ENCODE measurements at places on chromosomes 7 and 10.

DNA sequence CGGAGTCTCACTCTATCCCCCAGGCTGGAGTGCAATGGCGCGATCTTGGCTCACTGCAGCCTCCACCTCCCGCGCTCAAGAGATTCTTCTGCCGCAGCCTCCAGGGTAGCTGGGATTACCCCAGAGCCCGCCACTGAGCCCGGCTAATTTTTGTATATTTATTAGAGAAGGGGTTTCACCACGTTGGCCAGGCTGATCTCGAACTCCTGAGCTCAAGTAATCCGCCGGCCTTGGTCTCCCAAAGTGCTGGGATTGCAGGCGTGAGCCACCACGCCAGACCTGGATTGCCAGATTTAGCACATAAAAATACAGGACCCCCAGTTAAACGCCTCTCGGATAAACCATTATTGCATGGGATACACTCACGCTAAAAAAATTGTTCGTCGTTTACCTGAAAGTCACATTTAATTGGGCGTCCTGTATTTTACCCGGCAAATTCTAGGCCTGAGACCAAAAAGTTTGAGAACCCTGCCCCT lies 375 bp upstream of the GATAD1 start:
- no peak for DNase-seq

DNA sequence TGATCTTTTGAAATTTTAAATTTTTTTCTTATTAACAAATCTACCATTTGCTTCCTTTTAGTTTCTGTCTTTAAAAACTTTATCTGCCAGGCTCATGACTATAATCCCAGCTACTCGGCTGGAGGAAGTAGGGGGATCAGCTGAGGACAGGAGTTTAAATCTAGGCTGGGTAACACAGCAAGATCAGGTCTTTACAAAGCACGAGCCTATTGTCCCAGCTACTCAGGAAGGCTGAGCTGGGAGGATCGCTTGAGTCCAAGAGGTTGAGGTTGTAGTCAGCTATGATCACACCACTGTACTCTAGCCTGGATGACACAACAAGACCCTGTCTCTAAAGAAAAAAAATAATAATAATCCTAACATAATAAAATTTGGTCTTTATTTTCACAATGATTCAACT lies 17.5 kb downstream of the DPY19L1 start:
- no peak for DNase-seq

DNA sequence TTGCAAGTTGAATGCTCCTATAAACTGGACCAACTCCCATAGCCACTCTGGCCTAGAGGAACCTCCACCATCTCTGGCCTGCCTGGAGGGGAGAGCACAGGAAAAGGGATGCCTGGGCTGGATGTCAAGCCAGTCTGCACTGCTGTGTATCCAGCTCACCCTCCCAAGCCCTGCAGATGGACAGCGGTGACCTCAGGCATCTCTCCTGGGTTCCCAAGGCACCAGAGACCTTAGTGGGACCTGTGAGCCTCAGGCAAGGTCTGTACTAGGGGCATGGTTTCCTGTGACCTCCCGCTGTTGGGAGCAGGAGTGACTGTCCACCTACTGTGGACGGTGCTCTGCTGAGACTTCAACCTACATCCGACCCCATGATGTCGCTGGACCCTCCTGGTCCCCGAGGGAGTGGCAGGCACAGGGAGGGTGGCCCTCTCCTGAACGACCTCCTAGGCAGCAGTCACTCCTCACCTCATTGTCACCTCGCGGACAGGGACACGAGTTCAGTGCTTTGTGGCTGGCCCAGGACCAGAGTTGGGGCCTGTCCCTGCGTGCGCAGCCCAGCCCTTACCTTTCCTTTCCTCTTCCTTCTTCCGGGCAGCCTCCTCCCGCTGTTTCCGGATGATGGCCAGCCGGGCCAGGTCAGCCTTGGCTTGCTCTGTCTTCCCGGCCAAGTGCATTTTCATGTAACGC lies 11.0 kb downstream of the PDAP1 start:
- DNase-seq, result no peak

DNA sequence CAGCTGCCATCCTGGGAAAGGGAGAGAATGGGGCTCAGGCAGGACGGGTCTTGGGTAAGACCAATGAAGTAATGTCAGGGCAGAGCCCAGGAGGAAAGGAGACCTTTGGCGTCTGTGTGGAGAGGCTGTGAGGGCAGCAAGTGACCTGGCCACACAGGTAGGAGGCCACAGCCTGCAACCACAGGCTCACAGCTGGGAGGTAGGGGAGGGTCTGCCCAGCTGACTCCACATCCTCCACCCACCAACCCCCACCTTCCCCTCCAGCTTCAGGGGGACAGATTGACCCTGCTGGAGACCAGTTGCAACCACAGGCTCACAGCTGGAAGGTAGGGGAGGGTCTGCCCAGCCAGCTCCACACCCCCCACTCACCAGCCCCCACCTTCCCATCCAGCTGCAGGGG lies 262.2 kb upstream of the TCERG1L start:
- DNase-seq, result no peak

- no peak for DNase-seq
These were observed 36.8 kb downstream of the CCM2 start for GRCh38 chr7:45036796-45037195.

GRCh38 chr10:10846504-10846900 lies 171.2 kb upstream of the CELF2 start:
- no peak for DNase-seq

DNA sequence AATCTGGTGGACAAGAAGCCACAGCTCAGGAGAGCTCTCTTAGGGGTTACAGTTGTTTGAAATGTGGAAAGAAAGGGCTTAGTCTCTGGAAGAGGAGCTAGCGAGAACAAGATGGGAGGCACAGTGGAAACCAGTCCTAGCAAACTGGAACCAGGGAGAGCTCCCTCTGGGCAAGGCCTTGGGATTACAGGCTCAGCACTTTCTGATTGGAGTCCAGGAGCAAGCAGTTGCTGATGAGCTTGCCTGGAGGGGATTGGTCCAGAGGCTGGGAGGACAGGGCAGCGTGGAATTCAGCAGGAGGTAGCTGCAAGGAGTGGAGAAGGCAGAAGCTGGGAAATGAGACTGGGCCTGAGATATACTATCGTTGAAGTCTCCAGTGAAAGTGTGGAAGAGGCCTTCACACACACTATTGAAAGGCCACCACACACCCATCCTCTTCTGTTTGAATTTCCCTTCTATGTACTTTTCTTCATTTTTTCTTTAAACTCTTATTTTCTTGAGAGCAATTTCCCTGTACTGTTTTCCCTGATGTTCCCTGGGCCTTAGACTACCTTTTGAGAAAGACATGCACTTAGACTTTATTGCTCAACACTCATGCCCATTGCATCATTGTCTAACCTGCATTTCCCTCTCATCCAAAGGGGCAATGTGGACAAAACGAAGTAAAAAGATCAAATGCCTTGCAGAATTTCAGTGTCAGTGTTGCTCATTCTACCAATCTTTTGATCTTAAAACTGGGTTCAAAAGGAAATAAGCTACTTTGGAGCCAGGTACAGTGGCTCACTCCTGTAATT lies 57.8 kb upstream of the LANCL2 start:
- DNase-seq, result peak; percentile 14

DNA sequence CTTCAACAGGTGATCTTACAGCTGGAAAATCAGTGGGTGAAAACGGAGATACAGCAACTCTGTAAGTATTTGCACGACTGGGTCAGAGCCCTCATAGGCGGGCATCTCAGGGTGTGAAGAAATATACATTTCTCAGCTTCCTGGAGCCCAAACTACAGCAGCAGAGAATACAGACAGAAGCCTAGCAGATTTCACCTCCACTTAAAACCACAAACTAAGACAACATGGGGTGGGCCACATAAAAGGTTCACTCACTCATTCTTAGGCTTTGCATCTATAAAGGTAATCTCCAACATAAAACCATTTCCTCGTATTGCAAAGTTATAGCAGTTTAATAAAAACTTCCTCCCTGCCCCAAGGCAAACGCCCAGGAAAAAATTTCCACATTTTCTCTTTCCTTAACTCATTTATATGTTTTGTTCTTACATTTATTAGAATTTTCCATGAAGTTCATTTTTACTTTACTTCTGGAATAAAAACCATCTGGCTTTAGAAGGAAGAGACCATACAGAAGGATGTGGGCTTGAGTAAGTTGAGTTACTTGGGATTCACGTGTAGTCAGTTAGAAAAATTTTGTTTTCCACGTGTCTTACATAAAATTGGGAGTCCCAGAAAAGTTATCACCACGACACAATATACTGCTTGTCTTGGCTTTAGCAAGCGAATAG lies 327.1 kb downstream of the FRMD4A start:
- DNase-seq, result no peak

DNA sequence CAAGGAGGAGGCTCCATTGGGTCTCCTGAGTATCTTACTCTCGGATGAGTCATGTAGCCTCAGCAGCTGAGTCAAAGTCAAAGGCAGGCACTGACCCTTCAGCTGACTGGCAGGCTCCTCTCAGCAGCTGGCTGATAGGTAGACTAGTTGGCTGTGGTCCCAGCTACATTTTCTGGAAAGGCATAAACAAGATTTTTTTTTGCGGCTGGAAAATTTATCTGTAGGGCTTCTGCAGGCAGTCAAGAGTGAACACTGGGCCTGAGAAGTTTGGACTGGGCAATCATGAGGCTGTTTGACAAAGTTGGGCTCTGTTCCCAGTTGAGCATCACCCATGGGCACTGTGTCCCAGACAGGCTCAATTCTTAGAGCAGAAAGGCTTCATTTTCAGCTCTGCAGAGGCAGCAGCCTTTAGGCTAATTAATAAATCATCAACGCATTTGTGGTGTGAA lies 796.2 kb downstream of the CCSER2 start:
- no peak for DNase-seq

GRCh38 chr7:45599851-45600706 lies 25.9 kb downstream of the ADCY1 start:
- DNase-seq, result no peak

- no peak for DNase-seq
These were observed 18.7 kb downstream of the NFE2L3 start for GRCh38 chr7:26170663-26171062.

GRCh38 chr10:82914655-82915136 lies 1039.7 kb downstream of the NRG3 start:
- no peak for DNase-seq

- DNase-seq, result no peak
These were observed 28.2 kb upstream of the ECHDC3 start for GRCh38 chr10:11713963-11714362.

DNA sequence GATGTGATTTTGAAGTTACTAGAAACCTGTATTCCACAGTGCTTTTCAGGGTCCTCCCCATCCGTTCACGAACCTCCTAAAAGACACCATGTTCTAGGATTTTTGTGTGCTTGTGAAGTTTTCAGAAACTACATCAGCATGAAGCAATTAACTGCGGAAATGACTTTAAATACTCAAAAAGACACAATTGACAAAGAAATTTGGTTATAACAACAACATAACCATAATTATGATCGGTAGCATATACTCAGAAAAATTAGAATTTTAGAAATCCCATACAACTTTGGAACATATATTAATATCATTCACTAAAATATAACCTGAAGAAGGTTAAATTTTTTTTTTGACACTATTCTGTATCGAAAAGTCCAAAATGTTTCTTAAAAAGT lies 43.8 kb upstream of the FAM20C start:
- no peak for DNase-seq

DNA sequence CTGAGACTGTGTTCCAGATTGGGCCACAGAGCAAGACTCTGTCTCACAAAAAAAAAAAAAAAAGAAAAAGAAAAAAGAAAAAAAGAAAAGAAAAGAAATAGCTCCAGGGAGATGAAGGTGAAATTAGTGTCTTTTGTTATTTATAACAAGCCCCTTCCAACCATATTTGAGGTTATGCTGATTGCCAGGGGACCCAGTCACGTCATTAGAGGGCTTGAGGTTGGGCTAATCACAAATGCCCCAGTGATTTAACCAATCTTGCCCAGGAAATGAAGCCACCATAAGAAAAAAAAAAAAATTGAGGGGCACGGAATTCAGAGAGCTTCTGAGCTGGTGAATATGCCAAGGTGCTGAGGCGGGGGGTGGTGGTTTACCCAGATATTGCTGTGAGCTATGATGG lies 11.3 kb upstream of the RNF216 start:
- DNase-seq, result no peak

DNA sequence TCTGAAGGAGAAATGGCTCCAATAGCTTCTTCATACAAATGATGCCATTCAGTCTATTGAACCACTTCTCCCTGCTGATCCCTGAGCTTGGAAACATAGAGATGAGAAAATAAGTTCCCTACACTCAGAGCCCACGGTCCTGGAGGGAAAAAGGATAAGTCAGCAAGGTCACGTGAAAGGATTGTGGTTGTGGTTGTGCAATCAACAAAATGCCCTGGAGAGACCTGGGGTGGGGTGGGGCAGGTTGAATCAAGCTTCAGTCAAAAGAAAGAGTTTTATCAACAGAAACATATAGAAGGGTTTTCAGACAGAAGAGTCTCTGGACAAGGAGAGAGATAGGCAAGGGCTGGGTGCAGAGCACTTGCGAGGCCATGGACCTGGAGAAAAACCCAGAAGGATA lies 30.1 kb downstream of the C10orf90 start:
- no peak for DNase-seq

- peak; percentile 31 for DNase-seq
These were observed 117.4 kb downstream of the CABCOCO1 start for GRCh38 chr10:61779950-61780659.

DNA sequence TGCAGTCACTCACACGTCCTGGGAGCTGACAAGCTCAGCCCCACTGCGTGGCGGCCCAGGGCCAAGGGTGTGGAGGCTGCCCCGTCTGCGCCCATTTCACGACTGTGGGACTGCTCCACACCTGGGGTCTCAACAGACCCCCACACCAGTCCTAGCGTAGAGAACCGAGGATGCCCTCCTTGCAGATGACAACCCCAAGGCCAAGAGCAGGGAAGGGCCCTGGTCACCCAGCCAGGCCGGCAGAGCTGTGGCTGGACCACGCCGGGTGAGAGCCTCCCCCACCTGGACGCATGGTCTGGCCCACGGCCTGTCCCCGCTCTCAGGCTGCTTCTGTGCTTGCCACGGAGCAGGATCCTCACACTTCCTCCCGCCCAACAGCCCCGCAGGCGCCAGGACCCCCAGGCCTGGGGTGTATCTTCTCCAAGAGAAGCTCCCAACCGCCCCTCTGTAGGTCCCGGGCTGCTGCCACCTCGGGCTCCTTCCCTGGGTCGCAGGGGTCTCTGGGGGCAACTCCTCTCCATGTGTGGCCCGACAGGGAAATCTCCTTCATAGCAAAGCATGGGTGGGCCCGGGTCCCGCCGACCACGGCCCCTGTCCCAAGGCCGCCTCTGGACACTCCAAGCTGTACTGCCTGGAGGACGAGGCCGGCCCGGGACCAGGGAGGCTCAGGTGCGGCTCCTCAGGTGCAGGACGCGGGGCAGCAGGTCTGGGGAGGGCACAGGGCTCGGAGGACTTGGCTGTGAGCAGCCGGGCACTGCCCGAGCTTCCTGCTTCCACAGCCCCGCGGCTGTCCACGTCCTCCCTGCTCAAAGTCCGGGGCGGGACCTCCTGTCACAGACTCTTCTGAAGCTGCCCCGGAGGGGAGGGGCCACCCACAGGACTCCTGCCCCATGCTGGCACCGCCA lies 88.8 kb downstream of the FOXL3 start:
- DNase-seq, result no peak

DNA sequence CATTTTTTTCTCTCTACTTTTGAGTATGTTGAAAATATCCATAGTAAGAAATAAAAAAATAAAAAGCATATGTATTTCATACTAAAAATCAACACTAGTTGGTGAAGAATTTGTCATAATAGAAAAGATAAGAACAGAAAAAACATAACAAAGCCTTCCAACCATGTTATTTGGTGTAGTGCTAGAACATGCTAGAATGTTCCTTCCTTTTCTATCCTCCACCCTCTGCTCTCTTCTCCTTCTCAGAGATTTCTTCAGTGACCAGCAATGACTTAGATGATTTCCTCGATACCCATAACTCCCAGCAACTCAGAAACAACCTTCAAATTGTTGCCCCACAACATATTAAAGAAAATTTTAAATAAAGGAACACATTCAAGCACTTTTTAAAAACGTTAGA lies 2.6 kb downstream of the ZC3HAV1 start:
- no peak for DNase-seq
